Activated CD4-positive, alpha-beta memory T cell treated with anti-CD3 and anti-CD28 coated beads for 36 hours (primary cell): ENCODE measurements at places on chromosomes 13 and 19.

DNA sequence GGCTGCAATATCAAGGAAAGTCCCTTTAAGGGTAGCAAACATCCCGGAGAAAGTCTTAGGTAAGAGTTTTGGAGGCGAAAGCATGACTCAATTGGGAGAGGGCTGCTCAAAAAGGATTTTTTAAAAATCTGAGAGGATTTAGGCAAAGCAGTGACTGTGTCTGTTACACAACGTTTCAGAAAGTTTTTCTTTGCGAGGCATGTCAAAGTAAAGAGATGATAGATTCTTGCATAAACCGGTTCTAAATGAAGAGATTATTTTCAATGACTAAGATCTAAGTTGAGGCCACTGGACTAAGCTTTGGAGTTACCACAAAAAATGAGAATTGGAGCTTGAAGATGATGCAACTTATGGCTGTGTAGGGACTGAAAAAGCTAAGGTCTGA is 43.7 kb upstream of the ENOX1 start:
- no peak for DNase-seq

DNA sequence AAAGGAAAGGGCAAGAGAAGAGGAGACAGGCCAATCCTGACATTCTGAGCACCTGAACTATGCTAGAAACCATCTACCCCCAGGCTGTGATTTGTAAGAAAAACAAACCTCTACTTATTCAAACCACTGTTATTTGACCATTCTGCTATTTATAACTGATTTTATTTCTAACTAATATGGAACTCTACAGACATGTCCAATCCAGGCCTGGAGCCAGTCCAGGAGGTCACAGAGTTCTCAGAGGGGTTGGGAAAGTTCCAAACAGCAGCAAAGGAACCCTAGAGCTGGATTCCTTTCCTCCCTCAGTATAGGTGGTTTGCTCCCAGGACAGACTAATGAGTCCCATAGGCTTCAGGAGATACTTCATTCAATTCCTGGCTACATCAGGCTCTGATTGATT is 24.2 kb downstream of the SIAH3 start:
- DNase-seq: no peak

DNA sequence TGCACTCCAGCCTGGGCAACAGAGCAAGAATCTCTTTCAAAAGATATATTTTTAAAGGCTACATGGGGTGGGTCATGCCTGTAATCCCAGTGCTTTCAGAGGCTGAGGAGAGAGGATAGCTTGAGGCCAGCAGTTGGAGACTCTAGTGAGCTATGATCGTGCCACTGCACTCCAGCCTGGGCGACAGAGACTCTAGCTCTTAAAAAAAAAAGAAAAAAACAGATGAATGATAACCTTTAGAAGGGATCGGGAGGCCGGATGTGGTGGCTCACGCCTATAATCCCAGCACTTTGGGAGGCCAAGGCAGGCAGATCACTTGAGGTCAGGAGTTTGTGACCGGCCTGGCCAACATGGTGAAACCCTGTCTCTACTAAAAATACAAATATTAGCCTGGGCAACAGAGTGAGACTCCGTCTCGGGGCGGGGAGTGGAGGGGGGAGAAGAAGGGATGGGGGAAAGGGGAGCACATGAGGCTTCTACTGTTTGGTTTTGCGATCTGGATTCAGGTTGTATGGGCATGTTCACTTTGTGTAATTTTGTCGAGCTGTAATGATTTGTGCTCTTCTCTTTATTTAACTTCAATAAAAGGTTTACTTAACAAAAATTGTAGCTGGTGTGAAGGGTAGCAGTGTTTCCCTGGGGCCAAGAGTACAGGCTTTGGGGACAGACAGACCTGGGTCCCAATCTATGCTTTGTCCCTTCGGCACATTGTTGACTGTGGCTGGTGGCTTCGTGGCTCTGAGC is 1.1 kb upstream of the PSMC4 start:
- peak; percentile 53 for DNase-seq

GRCh38 chr13:44306371-44307192 is 67.0 kb upstream of the SERP2 start:
- no peak for DNase-seq

- DNase-seq: no peak
Observed at GRCh38 chr13:37202264-37202663, 96.8 kb upstream of the CSNK1A1L start.

DNA sequence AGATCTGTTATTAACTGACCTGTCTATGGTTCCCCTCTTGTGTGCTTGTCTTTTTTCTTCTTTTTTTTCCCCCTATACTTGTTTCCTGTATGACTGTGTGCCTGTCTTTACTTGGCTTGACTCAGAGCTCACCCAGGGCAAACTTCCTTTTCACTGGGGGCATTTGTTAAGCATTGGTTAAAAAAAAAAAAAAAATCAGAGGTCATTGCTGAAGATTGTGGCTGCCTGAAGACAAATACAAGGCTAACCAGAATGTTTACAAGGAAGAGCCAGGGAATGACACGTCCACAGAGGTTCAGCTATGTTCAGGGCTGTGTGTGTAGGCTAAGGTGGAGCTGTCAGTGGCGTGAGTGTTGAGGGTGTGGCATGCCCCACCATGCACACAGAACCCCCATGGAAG is 47.1 kb downstream of the LNX2 start:
- DNase-seq: no peak

DNA sequence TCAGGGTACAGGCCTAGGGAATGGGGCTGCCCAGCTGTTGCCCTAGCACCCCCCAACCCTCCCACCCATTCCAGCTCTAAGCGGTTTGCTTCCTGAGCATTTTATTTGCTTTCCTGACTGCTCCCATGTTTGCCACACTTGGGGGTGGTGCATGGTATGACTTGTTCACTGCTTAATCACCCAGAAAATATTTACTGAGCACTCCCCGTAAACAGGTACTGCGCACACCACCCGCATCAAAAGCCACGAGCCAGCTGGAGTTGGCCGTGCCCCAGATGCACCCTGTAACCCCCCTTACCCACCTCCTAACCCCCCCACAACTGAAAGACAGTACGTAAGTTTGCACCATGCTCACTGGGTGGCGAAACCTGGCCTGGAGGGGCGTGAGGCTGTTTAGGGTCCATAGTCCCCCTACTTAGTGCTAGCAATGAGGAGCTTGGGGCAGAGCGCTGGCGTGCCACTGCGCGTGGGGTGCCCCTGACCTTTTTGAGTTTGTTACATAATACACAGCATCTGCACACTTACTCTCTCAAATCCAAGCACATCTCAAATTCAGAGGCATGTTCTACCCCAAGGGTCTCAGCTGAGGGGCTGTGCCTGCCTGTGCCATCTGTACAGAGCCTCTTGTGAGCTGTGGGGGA is 29.8 kb downstream of the DPF1 start:
- no peak for DNase-seq

- DNase-seq: no peak
Observed at GRCh38 chr13:74554569-74555275, 420.5 kb upstream of the KLF12 start.

DNA sequence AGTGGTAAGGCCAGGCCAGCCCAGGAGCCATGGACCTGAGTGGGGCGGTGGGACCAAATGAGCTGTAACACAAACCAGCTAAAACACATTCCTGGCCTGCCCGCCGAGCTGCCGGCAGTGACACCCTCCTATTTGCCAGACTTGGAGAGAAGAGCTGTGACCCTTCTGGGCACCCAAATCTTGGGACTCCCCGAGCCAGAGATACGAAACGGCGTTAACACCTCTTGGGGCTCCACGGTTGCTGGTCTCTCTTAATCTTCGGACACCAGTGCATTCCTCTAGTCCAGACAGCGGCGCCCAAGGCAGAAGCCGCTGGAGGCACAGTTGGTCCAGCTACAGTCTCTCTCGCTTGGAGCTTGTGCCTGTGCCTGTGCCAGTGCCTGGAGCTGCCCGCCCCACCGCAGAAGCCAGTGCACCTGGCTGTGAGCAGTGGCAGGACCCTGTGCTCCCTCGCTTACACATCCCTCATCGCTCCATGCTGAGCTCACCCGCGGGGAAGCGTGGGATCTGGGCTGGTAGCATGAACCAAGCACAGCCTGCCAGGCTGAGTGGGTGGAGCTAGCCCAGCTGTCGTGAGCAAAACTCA is 147.2 kb upstream of the KLHL1 start:
- DNase-seq: no peak

DNA sequence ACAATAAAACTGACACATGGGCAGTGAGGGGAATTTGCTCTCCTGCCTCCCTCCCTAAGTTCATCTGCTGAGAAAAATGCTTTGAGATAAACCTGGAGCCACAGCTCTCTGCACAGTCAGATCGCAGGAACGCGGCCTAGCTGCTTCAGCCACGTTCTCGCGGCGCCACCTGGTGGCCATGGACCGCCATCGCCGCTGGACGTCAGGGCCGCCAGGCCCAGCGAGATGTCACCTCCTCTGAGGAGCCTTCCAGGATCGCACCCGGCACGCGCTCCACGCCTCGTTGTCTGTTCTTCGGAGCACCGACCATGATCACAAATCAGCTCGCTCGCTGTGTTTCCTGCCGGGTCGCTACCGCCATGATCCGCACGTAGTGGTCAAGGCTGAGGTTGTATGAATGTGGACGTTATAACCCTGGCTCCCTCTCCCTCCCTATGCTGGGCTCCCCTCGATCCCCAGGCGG is 20.6 kb upstream of the USP29 start:
- peak; percentile 69 for DNase-seq

- no peak for DNase-seq
Observed at GRCh38 chr13:78649997-78650716, 8.8 kb downstream of the OBI1 start.

- peak; percentile 76 for DNase-seq
Observed at GRCh38 chr19:18340190-18340989, at the start of gene PGPEP1. PGPEP1 (plus strand) TSS chr19:18340598; CDS start chr19:18340682, 84 bp downstream.

- no peak for DNase-seq
Observed at GRCh38 chr13:20114066-20114610, 46.7 kb downstream of the GJA3 start.

DNA sequence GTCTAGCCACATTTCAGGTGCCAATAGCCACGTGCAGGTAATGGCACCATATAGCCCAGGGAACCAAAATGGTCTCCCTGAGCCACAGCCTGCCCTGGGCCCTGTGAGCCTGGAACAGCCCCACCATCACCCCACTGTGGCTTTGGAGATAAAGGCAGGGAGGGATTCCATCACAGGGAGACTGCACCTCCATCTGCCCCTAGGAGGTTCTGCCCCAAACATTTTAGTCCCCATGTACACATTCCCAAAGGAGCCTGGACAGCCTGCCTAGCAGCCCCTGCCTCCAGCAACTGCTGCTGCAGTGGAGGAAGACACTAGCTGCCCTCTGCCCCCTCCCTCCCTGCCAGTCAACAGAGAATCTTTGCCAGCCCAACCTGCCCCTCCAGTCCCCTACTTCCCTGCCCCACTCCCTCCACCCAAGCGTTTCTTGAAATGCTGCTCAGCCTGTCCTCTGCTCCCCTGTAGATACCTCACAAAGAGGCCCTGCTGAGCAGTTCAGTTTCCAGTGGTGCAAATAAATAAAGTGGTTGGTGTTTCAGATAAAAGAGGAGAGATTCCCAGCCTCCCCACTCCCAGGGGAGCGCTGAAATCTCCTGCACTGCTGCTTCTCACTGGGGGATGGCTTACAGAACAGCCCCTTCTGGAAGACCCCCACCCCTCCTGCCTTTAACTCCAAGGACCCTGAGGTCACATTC is 921.8 kb downstream of the UQCRFS1 start:
- DNase-seq: no peak

DNA sequence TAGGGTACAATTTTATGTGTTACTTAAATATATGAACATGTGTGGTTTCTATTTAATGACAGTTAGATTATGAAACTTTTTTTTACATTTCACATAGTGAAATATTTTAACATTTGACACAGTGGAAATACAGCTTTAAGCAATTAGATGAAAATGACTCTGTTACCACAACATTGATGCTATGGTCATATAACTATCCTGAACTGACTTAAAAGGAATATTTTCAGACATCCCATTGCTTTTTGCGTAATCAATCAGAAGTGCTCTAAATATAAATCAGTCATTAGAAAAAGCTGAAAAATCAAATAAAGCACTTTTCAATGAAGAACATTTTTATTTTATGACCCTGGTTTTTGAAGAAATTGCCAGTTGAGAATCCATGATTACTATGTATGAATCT is 80.3 kb downstream of the UFM1 start:
- DNase-seq: no peak

- no peak for DNase-seq
Observed at GRCh38 chr13:31051999-31052398, 109.7 kb downstream of the HSPH1 start.

- DNase-seq: no peak
Observed at GRCh38 chr13:93853912-93854311, 625.6 kb downstream of the DCT start.

DNA sequence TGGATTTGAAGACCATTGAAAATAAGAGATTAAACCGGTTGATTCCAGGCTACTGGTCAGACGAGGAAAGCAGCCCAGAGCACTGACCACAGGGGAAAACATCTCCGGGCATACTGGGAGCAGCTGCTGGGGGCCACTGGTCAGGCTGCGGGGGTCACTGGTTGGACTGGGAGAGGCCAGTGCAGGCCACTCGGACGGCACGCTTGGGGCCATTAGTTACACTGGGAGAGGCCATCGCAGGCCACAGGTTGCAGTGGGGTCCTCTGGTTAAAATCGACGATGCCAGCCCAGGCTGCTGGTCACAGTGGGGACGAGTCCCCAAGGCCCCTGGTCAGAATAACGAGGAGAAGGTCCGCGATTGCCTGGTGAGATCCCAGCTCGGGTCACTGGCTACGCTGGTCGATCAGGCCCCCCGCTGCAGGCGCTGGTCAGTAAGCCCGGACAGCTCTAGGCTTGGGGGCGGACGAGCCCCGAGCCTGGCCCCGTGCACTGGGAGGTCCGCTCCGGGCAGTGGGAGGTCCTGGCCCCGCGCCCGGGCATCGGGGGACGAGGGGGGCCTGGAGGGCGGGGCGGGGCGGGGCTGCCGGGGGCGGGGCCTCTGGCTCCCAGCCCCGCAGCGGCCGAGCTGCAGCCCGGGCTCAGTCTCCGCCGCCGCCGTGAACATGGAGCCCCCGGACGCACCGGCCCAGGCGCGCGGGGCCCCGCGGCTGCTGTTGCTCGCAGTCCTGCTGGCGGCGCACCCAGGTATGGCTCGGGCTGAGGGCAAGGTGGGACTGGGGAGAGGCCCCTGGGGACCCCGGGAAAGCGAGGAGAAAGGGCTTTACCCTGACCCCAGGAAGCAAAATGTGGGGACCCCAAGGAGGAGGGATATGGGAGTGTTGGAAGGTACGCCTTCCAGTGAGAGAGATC is at the start of gene BCAM:
BCAM (plus strand) TSS at position 641 of the 909 bp plus-strand sequence; CDS start at position 663, 22 bp downstream.
- no peak for DNase-seq

GRCh38 chr13:26722321-26722720 is 38.3 kb downstream of the GPR12 start:
- DNase-seq: no peak
